ENCODE measurements at places on chromosomes 6 and 20.
A peak's percentile ranks its signal among the peaks of the same experiment; 100 is the strongest.

GRCh38 chr6:154543628-154544027 is 33.1 kb upstream of the CNKSR3 start:
- no peak for DNase-seq

DNA sequence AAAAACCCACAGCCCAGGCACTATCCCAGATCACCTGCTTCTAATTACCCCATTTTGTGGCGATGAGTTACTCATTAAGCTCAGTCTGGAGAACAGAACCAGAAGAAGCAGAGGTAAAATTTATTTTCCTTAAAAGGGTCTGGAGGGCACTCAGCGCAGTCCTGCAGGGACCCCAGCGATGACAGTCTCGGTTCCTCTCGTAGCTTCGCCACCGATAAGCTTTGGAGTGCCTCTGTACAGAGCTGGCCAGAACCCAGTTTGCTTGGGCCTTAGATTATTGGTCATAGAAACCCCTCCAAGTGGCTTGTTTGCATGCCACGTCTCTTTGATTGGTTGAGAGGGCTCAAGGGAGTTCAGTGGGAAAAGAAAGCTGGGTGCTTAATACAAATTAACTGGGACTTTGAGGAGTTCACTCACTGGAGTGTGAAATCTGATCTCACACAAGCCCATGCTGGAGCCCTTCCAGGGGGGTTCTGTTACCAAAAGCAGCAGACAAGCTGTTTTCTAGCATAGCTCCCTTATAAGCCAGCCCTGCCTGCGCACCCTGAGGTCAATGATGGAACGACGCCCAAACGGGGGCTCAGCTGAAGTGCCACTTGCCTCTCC is 158.5 kb upstream of the ARID1B start:
- DNase-seq: no peak

- DNase-seq: peak; percentile 98
Observed at GRCh38 chr6:33200219-33201146, at the start of the genes RXRB and SLC39A7. RXRB (minus strand) TSS chr6:33200665; CDS start chr6:33200476, 189 bp downstream. SLC39A7 (plus strand) TSS chr6:33200867; CDS start chr6:33201246, 379 bp downstream.

- DNase-seq: no peak
Observed at GRCh38 chr20:44206132-44206531, 4.4 kb downstream of the OSER1 start.

DNA sequence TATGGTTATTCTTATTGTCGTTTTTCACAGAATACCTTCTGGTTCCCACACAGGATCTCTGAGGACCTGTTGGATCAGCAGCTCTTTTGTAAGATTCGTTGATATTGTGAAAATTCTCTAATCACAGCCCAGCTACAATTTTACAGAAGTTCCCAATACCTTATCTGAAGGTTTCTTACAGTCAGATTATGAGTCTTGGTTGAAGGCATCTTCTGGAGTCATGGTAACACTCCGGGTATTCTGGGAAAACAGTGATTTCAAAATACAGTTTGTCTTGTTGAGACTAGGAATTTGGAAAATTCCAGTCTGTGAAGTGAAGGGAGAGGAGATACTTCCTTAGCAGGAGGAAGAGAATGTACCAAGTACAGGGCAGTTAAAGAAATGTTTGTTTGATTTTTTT is 22.2 kb upstream of the HLA-C start:
- no peak for DNase-seq

DNA sequence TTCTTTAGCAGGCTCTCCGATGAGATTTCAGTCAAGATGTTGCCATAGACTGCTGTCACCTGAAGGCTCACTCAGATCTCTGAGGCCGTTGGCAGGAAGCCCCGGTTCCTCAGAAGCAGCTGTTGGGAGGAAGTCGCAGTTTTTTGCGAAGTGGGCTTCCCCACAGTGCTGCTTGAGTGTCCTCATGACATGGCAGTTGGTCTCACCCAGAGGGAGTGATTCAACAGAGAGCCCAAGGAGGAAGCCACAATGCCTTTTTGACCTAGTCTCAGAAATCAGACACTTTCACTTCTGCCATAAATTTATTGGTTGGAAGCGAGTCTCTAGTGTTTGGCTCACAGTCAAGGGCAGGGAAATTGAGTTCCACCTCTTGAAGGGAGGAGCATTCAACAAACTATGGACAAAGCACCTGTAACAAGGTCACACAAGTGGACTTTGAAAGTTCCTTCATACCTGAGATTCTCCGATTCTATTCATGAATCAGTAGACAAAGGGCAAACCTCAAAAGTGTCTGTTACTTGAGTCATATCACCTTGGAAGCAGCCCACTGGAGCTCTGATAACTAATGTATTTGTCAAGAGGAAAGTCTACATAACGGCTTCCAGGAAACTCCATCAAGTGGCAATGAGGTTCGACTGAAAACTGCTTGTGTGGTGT is 208.3 kb downstream of the TASP1 start:
- no peak for DNase-seq

DNA sequence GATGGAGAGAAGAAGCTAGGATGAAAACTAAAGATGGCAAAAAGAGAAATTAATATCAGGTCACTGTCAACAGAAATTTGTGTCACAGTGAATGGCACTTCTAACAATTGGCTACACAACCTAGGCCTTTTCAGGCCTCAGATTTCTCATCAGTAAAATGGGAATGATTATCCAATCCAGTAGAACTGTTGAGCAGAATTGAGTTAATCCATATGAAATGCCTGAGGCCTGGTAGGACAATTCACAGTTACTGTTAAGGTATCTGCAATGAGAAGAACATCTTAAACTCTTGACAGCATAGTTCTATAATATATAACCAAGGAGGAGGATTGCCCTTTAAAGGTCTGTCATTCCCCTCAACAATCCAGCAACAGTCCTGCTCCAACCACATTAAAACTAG is 217.9 kb upstream of the ZNF217 start:
- no peak for DNase-seq

DNA sequence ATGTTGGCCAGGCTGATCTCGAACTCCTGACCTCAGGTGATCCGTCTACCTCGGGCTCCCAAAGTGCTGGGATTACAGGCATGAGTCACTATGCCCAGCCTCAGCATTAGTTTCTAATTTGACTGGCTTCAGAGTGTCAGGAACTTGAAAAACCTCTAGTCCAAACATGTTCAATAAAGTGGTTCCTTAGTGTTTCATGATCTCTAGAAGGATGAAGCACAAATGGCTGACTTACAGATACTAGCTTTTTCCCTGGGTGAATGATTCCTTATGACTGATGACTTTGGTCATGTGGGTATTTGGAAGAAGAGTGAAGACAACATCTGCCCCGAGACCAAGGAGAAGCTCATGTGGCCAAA is 16.4 kb downstream of the GLYATL3 start:
- no peak for DNase-seq

DNA sequence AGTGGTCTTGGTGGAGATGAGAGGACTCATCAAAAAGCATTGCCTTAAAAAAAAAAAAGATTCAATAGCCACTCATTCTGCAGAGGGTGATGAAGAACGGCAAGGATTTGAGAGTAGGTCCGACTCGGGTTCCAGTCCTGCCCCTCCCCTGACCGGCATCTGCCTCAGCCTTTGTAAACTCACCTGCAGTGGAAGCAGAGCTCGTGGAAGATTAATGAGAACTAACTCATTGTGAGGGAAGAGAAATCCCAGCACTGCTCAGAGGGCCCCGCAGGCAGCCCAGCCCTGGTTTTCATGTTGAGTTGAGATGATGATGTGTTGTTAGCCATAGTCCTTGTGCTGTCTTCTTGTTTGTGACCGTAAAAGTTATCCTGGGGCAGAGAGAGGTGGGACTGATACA is 59.4 kb downstream of the GCNT2 start:
- no peak for DNase-seq

GRCh38 chr6:27591699-27592480 is 119.0 kb upstream of the ZNF184 start:
- DNase-seq: peak; percentile 58

GRCh38 chr20:64268174-64268573 is 12.6 kb downstream of the PCMTD2 start:
- no peak for DNase-seq

DNA sequence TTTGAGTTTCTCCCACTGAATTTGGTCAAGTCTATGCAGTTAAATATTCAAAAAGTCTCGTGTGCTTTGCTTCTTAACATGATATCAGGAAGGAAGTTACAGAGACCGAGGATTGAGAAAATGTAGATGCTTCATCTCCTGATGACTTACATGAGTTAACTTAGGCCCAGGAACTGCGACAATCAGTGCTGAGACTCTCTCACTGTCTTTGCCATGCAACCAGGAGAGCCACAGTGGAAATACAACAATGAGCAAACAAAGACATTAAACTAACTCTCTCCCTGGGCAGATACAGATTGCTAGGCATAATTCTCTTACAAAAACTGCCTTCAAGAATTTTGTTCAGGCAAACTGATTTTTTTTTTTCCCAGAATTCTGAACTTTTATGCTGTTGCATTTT is 440.6 kb upstream of the EPHA7 start:
- DNase-seq: no peak

GRCh38 chr6:113857556-113858479 is 673 bp downstream of the MARCKS start:
- DNase-seq: no peak

DNA sequence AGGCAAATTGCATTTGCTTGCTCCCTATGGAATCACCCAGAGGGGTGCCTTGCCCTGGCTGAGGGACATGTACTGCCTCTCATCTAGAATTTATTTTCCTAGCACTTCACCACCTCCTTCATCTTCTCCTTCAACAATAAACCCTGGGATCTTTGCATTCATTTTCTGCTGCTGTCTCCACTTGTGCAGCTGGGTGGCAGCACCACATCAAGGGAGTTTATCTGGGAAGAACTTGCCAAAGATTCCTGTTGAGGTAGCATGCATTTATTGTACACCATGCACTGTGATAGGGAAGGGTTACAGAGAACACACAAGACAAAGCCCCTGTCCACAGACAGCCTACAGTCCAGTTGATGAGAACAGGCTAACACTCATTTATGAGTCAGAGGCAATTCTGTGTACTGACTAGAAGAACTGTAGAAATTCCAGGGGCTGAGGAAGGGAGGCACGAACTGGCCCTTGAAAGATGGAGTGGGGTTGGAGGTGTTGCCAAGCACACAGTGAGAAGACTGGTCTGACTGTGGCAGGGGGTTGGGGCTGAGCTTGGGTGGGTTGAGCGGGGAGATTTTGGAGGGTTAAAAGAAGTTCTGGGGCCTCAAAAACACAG is 17.5 kb downstream of the C20orf173 start:
- peak; percentile 52 for DNase-seq

- DNase-seq: no peak
Observed at GRCh38 chr6:12288211-12288618, 1.9 kb upstream of the EDN1 start.

DNA sequence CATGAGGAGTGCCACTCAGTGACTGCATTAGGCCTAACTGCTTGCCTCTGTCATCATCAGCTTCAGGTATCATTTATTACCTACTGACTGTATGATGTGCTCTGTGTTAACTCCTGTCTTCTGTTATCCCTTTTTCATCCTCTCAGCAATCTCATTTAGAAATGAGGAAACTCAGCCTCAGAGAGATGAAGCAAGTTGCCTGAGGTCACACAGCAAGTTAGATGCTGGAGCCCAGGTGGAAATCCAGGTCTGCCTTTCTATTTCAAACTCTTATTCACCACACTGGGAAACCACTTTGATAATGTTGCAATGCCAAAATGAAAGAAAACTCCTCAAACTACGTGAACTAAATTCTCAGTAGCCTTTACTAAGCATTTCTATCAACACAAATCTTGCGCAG is 1.3 kb downstream of the FERMT1 start:
- no peak for DNase-seq

DNA sequence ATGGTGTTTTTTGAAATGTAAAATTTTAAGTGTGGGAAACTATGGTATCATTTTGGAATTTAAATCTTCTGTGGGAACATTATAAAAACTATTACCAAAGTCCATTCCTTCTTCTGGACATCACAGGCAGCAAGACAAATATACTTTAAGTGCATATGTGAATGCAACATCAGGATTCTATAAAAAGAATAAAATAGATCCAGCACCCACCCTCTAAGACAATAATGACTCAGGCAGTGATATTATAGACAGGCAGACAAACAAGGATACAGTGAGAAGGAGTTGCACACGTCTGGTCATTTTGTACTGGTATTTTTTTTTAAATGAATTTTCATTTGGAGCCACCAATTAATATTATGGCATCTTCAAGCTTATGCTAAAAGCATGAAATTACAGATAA is 21.1 kb upstream of the NEDD9 start:
- no peak for DNase-seq

DNA sequence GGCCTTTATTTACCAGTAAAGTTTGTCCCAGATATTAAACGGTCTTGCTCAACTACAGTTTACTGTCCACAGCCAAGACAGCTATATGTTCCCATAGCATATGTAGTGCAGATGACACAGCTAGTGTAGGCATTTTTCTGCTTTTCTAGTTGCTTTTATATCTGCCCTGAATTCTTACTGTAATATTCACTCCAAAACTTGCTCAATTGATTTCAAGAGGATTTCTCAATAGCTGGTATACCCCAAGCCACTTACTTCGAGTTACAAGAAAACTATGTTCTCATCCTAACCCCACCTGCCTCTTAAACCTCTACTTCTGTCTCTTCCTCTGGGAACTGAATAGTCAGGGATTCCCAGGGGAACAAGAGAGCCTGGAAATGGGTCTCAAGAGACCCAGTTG is 18.9 kb upstream of the ROS1 start:
- DNase-seq: no peak

GRCh38 chr6:3524456-3524855 is 67.6 kb upstream of the SLC22A23 start:
- no peak for DNase-seq

- no peak for DNase-seq
Observed at GRCh38 chr20:25230166-25230831, 17.6 kb upstream of the PYGB start.

DNA sequence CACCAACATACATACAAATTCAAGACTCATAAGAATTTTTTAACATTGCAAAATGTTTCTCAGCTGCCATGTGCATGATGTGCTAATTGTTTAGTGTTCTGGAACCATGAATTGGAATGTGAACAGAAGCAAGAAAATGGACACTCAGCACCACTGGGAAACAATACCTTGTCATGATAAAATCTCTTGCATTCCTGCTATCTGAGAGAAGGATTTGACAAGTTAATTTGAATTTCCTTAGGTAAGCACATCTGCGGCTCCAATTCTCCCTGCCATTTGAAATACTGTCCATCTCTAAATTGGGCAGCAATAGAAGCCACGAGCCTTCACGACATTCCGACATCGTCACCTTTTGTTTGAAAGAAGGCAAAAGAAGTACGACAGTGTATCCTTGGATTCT is 1104.6 kb upstream of the MAP3K7 start:
- DNase-seq: no peak

GRCh38 chr20:37393196-37393862 is 47.4 kb downstream of the SRC start:
- no peak for DNase-seq
